ENCODE measurements at places on chromosomes 3 and 15.

DNA sequence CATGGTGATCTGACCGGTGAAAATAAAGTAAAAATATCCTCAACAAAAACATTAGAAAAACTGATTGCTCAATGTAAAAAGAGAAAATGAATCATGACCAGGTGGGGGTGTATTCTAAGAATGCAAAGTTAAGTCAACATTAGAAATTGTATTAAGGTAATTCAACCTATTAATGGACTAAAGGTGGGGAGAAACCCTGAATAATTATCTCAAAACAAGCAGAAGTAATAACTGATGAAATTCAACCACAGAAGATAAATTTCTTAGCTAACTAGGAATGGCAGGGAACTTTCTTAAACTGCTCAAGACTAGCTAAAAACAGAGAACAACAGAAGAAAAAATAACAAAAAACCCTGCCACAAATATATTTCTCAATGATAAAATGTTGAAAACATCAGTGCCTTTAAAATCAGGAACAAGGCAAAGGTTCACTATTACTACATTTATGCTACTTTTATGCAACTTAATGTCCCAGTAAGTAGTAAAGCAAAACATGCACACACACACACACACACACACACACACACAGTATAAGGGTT lies 204.4 kb upstream of the THBS1 start:
- no peak for DNase-seq

- no peak for DNase-seq
Observed at GRCh38 chr15:32007355-32007960, 22.9 kb upstream of the CHRNA7 start.

- DNase-seq, result peak; percentile 98
Observed at GRCh38 chr15:64093627-64094417, at the start of gene CIAO2A. CIAO2A (minus strand) TSS chr15:64093838; CDS start chr15:64093768, 70 bp downstream.

DNA sequence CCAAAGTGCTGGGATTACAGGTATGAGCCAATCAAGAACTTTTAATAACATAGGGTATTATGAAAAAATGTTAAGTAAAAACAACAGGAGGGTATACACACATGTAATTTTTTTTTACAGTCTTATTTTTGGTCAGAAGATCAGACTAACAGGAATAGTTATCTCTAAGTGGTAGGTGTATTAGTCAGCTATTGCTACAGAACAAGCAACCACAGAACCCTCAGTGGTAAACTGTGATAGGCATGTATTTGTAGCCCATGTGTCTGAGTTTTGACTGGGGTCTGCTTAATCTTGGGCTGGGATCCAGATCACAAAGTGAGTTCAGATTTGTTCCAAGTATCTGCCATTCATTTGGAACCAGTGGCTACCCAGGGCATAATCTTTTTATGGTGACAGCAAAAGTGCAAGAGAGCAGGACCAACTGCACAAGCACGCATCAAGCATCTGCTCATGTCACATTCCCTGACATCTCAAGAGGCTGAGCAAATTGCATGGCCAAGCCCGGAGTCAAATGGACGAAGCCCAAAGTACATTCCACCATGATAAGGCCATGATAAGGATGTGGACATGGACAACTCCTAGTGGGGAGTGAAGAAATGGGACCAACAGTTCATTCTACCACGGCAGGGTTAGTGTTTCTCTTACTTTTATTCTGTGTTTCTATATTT lies 3.0 kb upstream of the IL5RA start:
- DNase-seq, result no peak

DNA sequence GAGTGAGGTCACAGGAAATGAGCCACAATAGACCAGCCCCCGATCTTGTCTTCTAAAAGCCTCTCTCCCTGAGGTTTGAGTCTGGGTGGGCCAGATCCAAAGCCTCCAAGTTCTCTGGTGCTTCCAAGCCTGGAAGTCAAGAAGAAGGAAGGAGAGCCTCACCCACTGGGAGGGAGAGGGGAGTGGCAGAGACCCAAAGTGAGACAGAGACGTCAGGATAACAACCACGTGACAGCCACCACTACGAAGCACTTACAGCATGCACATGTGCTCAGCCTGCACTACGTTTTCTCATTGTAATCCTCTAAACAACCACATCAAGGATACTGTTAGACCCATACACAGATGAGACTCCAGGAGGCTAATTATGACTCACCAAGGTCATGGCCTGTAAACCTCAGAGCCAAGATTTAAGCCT lies 197.3 kb upstream of the LINGO1 start:
- peak; percentile 43 for DNase-seq

GRCh38 chr3:55658270-55658669 lies 171.2 kb upstream of the WNT5A start:
- no peak for DNase-seq

- no peak for DNase-seq
Observed at GRCh38 chr3:42699511-42699971, 3.1 kb downstream of the HHATL start.

DNA sequence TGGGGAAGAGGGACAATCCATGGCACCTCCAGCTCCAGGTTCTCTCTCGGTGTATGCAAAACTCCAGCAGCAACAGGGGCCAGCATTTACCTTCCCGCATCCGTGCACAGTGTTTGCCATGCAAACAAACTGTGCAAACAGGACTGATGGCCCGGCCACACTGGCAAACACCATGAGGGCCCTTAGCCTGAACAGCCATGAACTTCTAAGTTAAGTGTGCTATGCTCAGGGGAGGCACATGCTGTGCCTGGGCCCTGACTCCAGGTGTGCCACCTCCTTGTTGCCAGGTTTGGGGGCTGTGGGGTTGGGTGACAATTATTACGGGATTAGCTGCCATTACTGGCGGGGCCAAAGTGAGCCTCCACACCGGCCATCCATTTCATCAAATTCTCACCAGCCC lies 57.5 kb downstream of the CACNA2D2 start:
- DNase-seq, result no peak

DNA sequence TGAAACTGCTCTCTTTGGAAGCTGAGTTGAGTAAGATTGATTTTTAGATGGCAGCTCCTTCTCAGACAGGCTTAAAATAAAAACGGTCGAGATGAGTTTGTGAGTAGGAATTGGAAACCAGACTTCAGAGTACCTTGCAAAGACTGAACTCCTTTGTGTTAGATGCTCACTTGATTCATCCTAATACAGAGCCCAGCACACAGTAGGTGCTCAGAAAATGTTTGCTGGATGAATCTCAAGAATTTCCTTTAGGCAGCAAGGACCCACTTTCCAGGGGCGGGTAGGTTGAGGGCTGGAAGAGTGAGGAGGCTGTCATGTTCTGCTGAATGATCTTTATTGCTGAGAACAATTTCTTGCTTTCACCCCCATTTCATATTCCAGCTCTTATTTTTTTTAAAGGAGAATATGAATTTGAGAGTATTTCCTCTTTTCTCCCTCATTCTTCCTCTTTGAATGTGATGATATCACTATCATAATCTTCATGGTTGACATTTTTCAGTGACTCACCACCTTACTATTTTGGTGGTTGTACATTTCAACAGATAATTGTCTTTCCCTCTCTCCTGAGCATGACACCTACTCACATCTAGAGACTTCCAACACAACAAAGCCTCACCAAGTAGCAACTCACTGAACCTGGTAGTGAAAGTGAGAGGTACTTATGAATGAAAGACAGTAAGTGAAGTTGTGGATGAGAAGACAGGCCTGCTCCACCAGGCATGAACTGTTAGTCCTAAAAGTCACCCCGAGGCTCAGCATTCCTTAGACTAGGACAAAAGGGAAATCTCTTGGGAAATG lies 113.3 kb downstream of the PDCD6IP start:
- no peak for DNase-seq

GRCh38 chr3:63521657-63522056 lies 130.8 kb upstream of the SNTN start:
- no peak for DNase-seq

GRCh38 chr3:66362541-66362941 lies 138.3 kb downstream of the LRIG1 start:
- peak; percentile 63 for DNase-seq

Measured in right hindlimb (tissue), 1 donor.